ENCODE measurements at places on chromosomes 4 and X.
A peak's percentile ranks its signal among the peaks of the same experiment; 100 is the strongest.

GRCh38 chr4:153252122-153252521 is 47.9 kb downstream of the TRIM2 start:
- DNase-seq = no peak

DNA sequence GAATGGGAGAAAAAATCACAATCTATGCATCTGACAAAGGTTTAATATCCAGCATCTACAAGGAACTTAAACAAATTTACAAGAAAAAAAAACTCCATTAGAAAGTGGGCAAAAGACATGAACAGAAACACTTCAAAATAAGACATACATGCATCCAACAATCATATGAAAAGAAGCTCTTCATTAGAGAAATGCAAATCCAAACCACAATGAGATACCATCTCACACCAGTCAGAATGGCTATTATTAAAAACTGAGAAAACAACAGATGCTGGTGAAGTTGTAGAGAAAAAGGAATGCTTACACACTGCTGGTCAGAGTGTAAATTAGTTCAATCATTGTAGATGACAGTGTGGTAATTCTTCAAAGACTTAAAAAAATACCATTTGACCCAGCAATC is 306.0 kb upstream of the TBX22 start:
- no peak for DNase-seq

DNA sequence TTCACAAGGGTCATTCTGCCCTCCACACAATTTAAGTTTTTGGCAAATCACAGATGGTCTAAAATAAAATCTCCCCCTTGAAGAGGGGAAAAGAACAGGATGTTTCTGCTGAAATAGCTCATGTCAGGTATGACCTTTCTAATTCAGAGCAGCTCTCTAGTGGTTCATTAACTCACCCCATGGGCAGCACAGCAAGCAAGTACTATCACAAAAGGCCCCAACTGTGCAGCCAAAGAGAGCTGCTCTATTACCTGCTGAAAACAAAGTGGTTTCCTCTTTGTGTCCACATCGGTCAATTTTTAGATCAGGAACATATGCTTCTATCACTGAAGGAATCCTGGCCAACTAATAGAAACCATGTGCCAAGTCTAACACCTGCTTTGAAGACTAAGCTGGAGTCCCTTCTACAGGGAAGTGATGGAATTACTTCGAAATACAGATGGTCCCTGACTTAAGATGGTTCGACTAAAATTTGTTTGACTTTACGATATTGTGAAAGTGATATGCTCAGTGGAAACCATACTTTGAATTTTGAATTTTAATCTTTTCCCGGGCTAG is 164.3 kb downstream of the ENOX2 start:
- DNase-seq = no peak

GRCh38 chrX:16786791-16787735 is 797 bp downstream of the TXLNG start:
- DNase-seq = peak; percentile 35

GRCh38 chr4:37740546-37740945 is 54.4 kb upstream of the RELL1 start:
- no peak for DNase-seq

DNA sequence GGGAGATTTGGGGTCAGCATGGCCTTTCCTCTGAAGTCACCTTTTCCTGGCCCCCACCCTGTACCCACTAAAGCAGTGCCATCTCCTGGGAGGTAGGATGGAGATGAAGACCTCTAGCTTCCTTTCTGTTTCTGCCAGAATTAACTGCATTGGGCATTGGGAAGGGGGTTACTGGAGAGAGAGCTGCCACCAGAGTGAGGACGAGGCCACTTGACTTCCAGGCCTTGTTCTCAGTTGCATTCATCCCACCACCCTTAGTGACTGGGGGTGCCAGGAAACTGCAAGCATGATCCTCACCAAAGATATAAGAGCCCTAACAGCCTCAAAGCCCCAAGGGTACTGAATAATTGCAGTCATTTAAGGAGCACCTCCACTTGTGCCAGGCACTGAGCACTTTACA is 15.8 kb downstream of the SASH3 start:
- DNase-seq = no peak

DNA sequence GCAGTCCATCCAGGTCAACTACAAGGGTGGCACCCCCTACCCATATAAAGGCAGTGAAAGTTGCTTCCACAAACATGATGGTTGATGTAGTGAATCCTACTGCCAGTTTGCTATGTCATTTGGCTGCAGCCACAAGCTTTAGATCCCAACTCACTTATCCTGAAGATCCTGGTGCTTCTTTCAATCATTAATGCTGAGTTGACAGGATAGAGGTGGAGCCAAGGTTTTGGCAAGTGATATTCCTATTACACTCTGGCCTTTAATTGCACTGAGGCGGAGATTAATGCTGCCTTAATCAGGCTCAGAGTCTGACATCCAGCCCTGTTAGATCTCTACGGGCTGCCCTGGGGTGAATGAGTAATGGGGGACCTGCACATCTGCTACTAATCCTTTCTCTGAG is 542.4 kb upstream of the ARX start:
- no peak for DNase-seq

DNA sequence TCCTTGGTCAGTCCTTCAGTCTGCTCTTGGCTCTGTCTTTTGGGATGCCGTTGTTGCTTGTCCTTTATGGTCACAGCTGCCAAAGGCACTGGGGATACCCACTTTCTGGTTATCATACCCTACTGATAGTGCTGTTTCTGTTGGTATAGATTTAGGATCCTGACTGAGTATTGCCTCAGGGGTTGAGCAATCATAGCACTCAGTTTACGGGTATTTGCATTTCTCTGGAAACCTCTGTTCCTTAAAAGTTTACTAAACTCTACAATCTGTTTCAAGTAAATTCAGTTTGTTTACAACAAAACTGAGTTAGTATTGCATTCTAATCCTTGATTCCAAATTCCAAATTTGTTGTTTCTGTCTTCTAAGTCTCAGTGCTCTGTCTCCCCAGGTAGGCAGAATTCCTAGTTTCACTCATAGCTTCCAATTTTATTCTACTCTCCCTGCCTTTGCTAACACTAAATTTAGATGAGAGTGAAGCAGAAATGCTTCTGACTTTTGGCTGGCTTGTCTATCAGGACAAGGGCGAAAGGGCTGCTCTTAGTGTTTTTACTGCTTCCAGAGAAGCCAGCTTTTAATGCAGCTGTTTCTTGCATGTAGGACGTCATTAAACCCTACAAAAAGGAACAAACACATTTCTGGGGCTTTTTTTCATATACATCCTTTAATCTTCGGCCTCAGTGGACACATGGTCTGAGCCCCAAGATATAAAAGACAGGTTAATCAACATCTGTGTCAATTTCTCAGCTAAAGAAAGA is 17.2 kb upstream of the TET2 start:
- no peak for DNase-seq

GRCh38 chr4:3019145-3019846 is 55.0 kb downstream of the HTT-AS start:
- no peak for DNase-seq

DNA sequence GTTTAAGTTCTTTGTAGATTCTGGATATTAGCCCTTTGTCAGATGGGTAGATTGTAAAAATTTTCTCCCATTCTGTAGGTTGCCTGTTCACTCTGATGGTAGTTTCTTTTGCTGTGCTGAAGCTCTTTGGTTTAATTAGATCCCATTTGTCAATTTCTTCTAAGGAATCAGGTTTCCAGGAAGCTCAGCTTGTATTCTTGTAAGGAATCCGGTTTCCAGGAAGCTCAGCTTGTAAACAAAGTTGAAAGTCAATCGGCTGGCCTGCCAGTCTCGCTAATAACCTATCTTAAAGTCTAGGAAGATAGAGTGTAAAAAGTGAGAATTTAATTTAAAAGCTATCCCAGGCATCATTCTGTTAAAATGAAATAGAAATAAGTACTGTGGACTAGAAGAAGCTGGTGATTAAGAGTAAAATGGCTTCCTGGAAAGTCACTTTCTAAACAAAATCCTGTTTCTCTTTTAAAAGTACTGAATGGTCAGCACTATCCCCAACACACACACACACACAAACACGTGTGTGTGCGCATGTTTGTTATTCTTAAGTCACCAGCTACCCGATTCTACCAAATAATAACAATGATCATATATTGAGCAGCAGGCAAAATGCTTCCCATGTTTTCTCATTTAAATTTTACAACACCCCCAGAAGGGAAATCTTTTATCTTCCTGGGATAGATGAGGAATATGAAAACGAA is 171.7 kb downstream of the PAPSS1 start:
- DNase-seq = no peak

GRCh38 chrX:109485470-109486340 is 3.8 kb upstream of the GUCY2F start:
- peak; percentile 63 for DNase-seq

DNA sequence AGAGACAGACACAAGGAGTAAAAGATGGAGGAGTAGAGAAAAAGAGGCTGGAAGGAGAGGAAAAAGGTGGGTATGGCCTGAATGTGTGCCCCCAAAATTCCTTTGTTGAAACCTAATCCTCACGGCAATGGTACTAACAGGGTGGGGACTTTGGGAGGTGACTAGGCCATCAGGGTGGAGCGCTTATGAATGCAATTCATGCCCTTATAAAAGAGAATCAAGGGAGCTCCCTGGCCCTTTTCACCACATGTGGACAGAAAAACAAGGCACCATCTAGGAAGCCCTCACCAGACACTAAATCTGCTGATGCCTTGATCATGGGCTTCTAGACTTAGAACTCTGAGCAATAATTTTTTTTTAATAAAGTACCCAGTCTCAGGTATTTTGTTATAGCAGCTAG is 255.1 kb downstream of the NPFFR2 start:
- DNase-seq = no peak

Measured in psoas muscle (tissue), 8 donors.